ENCODE measurements at places on chromosomes 16 and 17. TPM values are rescaled to one million over a fixed set of nuclear protein-coding genes. Genes with fewer than 3 reads are reported as not detected.
A peak's percentile ranks its signal among the peaks of the same experiment; 100 is the strongest.

DNA sequence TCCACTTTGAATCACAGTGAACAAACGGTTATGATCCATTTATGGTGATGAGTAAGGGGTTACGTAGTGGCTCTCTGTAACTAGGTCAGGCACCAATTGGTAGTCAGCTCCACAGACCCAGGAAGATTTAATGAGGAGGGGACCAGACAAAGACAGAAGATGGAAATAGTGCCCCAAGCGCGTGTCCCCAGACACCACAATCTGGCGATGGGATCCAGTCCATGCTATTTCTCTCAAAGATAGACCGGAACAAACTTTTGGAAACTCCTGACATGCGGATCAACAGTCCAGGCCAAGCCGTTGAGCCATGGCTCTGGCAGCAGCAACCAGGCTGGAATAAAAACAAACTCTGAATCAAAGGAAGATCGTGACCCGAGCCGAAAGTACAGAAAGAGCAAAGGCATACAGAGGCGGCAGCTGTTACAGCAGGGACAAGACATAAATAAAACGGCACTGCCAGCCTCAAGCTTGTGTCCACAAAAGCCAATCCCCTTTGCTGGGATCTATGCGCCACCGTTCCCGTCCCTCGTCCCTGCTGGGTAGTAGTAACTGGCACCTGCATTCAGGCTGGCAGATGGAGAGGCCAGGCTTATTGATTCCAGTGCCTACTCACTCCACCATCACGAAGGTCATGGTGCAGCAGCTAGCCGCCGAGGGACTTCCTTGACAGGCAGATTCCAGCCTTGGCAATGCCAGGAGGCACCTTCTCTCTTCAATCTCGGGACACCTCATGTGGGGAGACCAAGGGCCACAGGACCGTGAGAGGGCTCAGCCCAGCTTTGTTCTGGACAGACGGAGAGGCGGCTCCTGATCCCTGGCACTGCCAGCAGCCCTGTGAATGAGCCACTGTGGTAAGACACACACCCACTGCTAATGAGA lies 50.2 kb downstream of the CDH11 start:
- no peak overlapping the region for H3K27ac ChIP-seq
- no peaks in the 10 kb centered on the region for H3K36me3 ChIP-seq
- H3K4me1 ChIP-seq, result peaks cover 14% of the 10 kb centered on the region
- no peak overlapping the region for H3K4me3 ChIP-seq
- DNase-seq, result no peak
- H3K27me3 ChIP-seq, result no peaks in the 10 kb centered on the region

GRCh38 chr17:33116021-33116551 lies 124.4 kb downstream of the SPACA3 start:
- no peak overlapping the region for H3K27ac ChIP-seq
- H3K4me3 ChIP-seq, result no peak overlapping the region
- no peaks in the 10 kb centered on the region for H3K36me3 ChIP-seq
- no peaks in the 10 kb centered on the region for H3K4me1 ChIP-seq

DNA sequence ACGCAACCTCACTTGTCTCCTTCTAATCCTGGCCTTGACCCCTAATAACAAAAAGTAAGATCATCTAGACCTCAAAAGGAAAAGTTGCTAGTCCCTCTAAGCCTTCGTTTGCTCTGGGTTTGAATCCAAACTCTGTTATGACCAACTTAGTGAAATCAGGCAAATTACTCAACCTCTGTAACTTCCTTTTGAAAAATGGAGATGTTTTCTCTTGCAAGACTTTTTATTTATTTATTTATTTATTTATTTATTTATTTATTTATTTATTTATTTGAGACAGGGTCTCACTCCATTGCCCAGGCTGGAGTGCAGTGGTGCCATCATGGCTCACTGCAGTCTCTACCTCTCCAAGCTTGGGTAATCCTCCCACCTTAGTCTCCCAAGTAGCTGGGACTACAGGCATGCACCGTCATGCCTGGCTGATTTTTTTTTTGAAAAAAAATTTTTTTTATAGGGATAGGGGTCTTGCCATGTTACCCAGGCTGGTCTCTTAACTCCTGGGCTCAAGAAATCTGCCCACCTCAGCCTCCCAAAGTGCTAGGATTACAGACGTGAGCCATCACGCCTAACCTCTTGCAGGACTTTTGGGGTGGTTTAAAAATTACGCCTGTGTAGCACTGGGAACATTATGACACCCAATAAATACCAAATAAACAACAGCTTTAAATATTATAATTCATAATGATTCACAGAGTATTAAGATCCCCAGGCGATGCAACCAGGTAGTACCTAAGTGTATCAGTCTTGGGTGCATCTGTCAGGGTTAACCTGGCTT lies 63.4 kb downstream of the PITPNC1 start:
- H3K36me3 ChIP-seq, result no peaks in the 10 kb centered on the region
- peak overlapping the region; percentile 82 for H3K27ac ChIP-seq
- H3K4me3 ChIP-seq, result no peak overlapping the region
- H3K27me3 ChIP-seq, result no peaks in the 10 kb centered on the region
- H3K4me1 ChIP-seq, result peaks cover 97% of the 10 kb centered on the region

DNA sequence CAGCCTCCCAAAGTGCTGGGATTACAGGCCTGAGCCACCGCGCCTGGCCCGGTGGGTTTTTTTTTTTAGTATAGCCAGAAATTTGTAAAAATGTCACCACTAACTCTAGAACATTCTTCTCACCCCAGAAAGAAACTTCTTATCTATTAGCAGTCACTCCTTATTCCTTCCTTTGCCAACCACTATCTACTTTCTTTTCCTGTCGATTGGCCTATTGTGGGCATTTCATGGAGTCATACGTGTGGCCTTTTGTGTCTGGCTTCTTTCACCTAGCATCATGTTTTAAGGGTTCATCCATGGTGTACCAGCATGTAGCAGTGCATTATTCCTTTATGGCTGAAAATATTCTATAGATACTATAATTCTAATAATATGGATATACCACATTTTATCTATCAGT lies 3.6 kb downstream of the CYB5D2 start:
- no peak overlapping the region for H3K27ac ChIP-seq
- H3K4me1 ChIP-seq, result peaks cover 24% of the 10 kb centered on the region
- peaks cover 17% of the 10 kb centered on the region for H3K36me3 ChIP-seq
- no peak overlapping the region for H3K4me3 ChIP-seq
- no peak for DNase-seq

DNA sequence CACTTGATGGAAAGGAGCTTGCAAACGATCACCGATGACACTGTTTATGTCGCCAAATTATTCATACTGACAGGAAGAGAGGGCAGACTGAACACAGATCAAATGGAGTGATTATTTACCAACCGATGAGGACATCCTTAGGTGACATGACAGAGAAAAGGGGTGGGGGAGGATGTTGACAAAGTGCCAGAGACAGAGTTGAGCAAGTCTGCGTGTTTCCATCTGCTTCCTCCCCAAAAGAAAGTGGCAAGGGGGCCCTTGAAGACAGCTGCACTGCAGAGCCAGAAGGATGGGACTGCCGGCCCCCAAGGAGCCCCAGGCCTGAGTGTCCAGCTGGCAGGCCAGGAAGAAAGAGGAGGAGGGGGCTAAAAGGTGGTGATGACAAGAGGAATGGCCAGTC lies 191.0 kb upstream of the RPL38 start:
- H3K27me3 ChIP-seq, result peaks cover 66% of the 10 kb centered on the region
- no peak for DNase-seq
- H3K4me1 ChIP-seq, result no peaks in the 10 kb centered on the region
- no peaks in the 10 kb centered on the region for H3K36me3 ChIP-seq
- peak overlapping the region; percentile 37 for H3K4me3 ChIP-seq

Gene KCNH6
- not detected for total RNA-seq

- H3K27ac ChIP-seq, result peak within 1 kb of the TSS; percentile 92
- peak within 1 kb of the TSS; percentile 100 for H3K4me3 ChIP-seq
- H3K4me1 ChIP-seq, result peaks cover 36% of the 10 kb centered on the region
- H3K36me3 ChIP-seq, result no peaks in the 10 kb centered on the region
- DNase-seq, result peak; percentile 98
Measured at GRCh38 chr16:50065624-50066481, at the start of gene HEATR3. TSS of gene HEATR3 (plus strand) at chr16:50065970. CDS start at chr16:50066132, 162 bp downstream.
